Skeletal muscle tissue (tissue), 5 donors: ENCODE measurements at places on chromosomes 5 and 9. TPM values are rescaled to one million over a fixed set of nuclear protein-coding genes. Genes with fewer than 3 reads are reported as not detected.

The SLC45A2 gene
- 0.52 TPM for total RNA-seq

The MORN5 gene
- total RNA-seq, result not detected

The ZCCHC7 gene
- 30.8 TPM for total RNA-seq

The FOXD4L5 gene
- total RNA-seq, result under 0.01 TPM

The CMBL gene
- total RNA-seq, result 34.4 TPM

The PCDHAC2 gene
- total RNA-seq, result 2.1 TPM

The FOXD4 gene
- total RNA-seq, result 0.52 TPM

The TRIM32 gene
- total RNA-seq, result 11.0 TPM

The PCSK5 gene
- 16.7 TPM for total RNA-seq

The PDE6A gene
- total RNA-seq, result not detected

The RNF20 gene
- total RNA-seq, result 24.5 TPM
